ENCODE measurements at places on chromosomes 6 and 20.
A peak's percentile ranks its signal among the peaks of the same experiment; 100 is the strongest.

DNA sequence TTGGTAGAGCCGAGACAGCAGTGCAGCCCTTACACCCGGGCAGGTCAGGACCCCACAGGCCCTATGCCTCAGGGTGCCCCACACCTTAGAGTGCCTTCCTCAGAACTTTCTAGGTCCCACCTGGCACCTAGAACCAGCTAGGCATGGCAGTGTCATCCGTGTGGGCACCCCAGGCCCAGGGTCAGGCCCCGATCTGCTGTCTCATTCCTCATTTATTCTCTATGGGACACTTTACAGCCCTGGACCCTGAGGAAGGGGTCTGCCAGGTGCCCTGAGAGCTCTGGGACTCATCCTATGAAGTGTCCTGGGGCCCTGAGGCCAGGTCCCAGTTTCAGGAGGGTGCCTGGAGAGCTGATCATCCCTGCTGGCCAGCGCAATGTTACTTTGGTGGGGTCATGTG lies 8.1 kb upstream of the BPI start:
- DNase-seq: no peak

- no peak for DNase-seq
Observed at GRCh38 chr6:3094815-3095214, 23.7 kb upstream of the BPHL start.

- DNase-seq: no peak
Observed at GRCh38 chr6:169648617-169649016, 53.2 kb downstream of the WDR27 start.

DNA sequence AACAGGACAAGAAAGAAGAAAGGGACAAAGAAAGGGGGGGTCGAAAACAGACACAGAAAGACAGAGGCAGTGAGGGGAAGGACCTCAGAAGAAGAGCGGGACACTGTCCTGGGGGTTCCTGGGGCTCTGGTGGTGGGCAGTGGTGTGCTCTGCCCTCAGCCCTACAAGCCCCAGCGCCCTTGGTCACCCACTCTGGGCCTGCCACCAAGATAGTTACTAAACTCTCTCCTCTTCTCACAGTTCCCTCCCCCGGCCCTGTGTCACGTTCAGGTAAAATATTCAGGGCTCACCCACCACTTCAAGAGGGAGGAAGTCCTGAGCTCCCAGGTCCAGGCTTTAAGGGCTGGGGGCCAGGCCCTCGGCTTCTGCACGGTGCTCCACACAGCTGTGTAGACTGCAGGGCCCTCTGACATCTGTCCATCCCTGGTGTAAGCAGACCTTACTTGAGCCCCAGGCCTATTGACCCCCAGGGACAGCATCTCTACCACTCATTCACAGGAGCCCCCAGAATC lies 87.4 kb downstream of the MRPL14 start:
- no peak for DNase-seq

GRCh38 chr20:50580016-50580747 lies 70.0 kb downstream of the PTPN1 start:
- DNase-seq: peak; percentile 48

DNA sequence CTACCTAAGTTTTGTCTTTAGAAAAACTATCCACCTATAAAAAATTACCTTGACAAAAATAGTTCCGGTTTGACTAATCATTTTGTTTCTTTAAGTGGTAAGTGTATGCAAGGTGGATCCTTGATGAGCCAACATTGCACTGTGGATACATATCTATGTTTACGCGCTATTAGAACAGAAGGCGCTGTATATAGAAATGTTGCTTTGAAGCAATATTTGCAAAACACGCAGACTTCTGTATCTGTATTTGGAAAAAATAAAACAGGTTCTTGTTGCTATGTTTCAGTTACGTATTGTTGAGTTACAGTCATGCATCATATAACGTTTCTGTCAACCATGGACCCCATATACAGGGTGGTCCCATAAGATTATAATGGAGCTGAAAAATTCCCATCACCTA lies 4.2 kb downstream of the SCAND1 start:
- no peak for DNase-seq

GRCh38 chr6:169810066-169810989 lies 58.9 kb downstream of the ERMARD start:
- DNase-seq: no peak

GRCh38 chr20:8524101-8525016 lies 392.3 kb downstream of the PLCB1 start:
- no peak for DNase-seq

- DNase-seq: no peak
Observed at GRCh38 chr6:49423817-49424216, 39.2 kb downstream of the MMUT start.

DNA sequence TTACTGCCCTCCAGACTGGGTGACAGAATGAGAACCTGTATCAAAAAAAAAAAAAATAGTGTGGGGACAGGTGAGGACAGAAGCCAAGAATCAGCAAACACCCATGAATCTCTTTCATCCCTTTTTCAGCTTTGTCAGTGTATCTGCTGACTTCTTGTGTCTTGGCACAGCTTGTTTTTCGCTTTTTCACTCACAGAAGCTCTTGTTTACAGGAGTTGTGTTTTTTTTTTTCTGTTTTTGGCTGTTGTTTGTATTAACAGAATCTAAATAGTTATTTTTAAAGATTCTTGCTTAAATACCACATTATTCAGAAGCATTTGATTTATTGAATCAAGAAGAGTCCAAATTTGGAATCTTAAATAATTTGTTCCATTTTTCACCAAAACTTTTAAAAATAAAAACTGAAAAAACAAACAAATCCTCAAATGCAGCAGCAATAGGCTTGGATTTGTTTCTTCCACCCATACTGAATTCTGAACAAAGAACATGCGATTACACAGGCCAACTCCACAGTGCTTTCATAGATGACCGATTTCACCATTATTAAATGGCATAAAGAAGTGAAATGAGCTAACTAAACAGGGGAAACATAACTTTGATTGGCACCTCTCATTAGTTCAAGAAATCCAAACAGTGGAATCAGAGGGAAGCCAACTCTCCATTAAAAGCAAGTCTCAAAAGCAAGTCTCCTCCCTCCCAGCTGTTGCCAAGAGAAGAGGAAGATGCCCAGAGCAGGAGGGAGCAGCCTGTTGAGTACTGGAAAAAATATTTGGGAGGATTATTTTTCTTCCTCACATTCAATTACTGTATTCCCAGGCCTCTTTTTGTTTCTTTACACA lies 27.2 kb upstream of the GPR63 start:
- no peak for DNase-seq

GRCh38 chr6:144753023-144753705 lies 468.0 kb downstream of the UTRN start:
- no peak for DNase-seq

GRCh38 chr6:158381214-158381613 lies 68.9 kb downstream of the TULP4 start:
- no peak for DNase-seq

- DNase-seq: no peak
Observed at GRCh38 chr20:52965380-52965779, 6.8 kb upstream of the TSHZ2 start.

- DNase-seq: no peak
Observed at GRCh38 chr6:4922488-4923037, 81.3 kb downstream of the RPP40 start.

GRCh38 chr6:30882759-30883684 lies 1.3 kb upstream of the DDR1 start:
- peak; percentile 43 for DNase-seq

DNA sequence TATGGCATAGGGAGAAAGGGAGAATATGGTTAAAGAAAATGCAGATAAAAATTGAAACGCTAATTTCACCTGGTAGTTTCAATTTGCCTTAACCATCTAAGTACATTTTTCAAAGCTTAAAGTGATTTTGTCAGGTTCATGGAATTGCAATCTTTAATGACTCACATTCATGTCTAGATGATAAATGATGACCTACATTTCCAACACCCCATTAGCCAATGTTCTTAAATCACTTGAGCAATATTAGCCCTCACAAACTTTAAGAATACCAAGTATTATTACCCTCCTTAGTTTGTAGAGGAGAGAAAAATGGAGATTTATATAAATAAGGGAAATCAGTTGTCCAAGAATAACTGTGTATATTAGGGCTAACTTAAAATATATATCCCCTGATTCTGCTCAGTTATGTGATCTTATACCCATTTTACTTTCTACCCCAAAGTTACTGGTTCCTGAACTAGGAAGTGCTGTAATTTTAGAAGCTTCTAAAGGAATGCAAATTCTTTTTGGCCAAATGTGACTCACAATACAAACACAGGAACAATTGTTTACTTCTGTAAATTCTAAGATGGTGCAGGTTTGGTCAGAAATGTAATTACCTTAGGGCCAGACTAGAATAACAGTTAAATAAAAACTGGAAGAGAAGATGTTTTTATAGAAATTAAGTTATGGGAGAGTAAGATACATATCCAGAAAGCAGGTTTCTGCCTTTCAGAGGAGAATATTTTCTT lies 34.5 kb downstream of the TPBG start:
- DNase-seq: no peak

- no peak for DNase-seq
Observed at GRCh38 chr20:8367689-8368088, 235.6 kb downstream of the PLCB1 start.

- no peak for DNase-seq
Observed at GRCh38 chr6:47016909-47017308, 25.2 kb downstream of the ADGRF1 start.

- DNase-seq: no peak
Observed at GRCh38 chr6:18053078-18053477, 65.6 kb upstream of the KIF13A start.

- no peak for DNase-seq
Observed at GRCh38 chr20:44948513-44948912, 11.7 kb downstream of the TOMM34 start.

DNA sequence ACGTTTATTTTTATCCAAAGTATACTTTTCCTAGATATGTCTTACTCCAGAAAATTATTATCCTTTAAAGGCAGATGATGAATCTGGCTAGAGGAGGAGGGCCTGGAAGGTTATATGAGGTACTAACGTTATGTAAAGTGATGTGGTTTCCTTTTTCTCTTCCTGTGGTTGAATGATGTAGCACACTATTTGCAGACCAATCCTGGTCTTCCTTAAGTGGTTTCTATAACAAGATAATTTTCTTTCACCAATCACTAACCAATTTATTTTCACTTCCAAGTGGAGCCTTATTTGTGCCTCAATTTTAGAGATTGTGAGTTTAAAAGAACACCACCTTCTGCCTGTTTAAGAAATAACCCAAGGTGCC lies 154.6 kb upstream of the SOX4 start:
- no peak for DNase-seq

DNA sequence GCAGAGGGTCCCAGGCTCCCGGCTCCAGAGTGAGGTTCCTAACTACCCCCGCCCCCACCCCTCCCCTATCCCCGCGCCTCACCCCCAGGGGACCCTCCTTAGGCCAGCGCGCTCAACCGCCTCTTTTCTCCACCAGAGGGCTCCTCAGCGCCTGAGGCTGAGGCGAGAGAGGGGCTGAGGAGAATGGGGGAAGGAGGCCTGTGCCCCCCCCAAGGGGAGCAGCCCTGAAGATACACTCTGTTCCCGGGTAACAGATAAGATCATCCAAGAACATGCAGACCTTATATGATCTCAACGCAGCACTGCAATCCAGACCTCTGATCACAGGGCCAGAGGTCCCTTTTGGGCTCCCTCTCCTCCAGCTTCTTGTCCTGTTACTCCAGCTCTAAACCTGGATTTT lies 43.3 kb upstream of the MRPS10 start:
- peak; percentile 39 for DNase-seq

DNA sequence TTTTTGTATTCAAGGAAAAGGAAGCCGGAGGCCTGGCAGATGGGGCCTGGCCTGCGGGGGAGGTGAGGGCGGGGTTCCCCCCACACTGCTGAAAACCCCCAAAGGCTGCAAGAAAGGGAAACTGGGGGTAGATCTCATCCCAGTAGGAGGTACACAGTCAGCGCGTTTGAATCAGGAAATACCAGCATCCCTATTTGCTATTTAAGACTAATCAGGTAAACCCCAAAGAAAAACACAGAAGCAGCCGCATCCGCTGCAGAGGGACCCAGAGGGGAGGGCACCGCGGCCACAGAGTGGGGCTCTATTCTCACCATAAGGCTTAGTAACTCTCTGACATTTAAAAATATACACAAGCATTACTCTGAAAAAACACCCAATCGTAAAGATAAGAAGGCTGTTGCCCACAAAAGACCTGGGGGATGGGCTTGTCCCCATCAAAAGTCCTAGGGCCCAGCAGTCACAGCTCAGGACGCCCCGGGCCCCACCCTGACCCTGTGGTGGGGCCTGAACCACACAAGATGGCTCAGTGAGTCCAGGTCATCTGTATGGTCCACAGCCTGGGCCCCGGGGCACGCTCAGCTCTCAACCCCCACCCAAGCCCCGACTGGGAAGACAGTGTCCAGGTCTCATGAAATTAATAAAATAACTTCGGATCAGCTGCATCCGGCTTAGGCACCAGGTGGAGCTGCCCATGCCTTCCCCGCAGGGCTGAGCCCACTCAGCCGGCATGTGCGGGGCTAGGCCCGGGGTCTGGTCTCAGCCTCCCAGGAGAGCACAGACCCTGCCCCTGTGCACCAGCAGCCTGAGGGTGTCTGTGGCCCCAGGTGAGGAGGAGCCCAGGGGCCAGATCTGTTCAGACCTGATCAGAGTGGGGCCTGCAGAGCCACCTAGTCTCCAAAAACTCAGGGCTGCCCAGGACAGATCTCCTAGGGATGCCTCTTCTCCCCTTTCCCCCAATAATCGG lies 31.0 kb downstream of the KCNQ2 start:
- DNase-seq: no peak

GRCh38 chr6:118284736-118285360 lies 263.2 kb upstream of the PLN start:
- DNase-seq: no peak

DNA sequence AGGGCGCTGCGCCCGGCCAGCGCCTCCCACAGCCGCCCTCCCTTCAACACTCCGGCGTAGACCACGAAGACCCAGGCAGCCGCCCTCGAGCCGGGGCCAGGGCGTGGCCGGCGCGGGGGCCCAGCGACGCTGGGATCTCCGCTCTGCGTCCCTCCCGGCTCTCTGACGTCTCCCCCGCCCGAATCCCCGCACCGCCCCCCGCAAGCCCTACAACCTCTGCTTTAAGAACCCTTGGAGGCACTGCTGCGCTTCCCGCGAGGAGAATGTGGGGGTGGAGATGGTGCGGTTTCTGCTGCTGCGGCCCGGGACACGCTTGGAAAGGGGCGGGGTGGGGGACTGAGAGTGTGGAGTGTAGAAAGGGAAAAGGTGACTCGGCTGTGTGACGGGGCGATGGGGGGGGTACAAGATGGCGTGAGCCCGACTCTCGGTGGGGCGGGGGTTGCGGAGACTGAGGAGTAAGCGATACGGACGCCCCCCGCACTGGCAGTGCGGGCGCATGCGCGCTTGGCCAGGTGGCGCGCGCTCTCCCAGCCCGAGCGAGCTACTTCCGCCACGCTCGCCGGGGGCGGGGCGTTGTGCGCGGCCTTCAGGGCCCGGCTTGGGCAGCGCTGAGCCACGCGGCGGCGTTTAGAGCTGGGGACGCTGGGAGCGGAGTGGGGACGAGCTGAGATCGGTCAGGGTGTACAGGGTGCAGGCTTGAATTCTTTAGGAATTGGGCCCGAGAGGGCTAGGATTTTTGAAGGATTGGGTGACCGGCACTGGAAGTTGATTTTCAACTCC lies at the start of gene SUPT3H:
SUPT3H (minus strand) TSS at position 381 of the 780 bp plus-strand sequence.
- peak; percentile 93 for DNase-seq

GRCh38 chr6:160088069-160088783 lies 33.4 kb upstream of the SLC22A1 start:
- DNase-seq: no peak
